ENCODE measurements at places on chromosomes 11 and 22.

- DNase-seq = no peak
These were observed 10.2 kb upstream of the P4HA3 start for GRCh38 chr11:74321487-74322188.

- DNase-seq = no peak
These were observed 565.4 kb downstream of the ETS1 start for GRCh38 chr11:128022007-128022368.

DNA sequence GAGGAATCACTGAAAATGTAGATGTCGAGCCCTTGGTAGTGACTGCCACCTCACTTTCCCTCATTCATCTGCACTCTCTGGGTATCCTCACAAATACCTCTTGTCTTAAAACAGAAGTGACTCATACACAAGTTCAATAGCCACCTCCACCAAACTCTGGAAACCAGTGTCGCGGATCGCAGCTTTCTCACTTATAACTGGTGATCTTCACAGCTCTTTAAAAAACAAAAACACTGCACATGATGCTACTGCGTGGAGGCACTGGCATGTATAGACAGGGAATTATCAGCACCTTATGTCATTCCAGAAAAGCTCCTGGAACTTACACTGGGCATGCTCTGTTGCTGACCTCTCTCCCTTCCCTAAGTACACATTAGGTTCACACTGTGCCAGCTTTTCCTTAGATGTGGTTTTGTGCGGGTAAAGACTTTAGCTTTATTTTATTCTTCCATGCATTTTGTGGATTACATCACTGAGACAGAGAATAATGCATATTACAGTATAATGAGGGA is 425.5 kb upstream of the CADM1 start:
- DNase-seq = no peak

DNA sequence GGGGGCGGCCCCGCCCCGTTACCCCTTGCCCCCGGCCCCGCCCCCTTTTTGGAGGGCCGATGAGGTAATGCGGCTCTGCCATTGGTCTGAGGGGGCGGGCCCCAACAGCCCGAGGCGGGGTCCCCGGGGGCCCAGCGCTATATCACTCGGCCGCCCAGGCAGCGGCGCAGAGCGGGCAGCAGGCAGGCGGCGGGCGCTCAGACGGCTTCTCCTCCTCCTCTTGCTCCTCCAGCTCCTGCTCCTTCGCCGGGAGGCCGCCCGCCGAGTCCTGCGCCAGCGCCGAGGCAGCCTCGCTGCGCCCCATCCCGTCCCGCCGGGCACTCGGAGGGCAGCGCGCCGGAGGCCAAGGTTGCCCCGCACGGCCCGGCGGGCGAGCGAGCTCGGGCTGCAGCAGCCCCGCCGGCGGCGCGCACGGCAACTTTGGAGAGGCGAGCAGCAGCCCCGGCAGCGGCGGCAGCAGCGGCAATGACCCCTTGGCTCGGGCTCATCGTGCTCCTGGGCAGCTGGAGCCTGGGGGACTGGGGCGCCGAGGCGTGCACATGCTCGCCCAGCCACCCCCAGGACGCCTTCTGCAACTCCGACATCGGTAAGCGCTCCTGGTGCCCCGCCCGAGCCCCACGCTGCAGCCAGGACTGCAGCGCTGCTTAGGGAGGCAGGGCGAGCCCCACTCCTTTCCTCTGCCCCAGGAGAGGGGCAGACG is at the start of gene TIMP3:
TSS of gene TIMP3 (plus strand) at position 169 of the 700 bp plus-strand sequence. CDS start at position 466, 297 bp downstream.
- peak; percentile 12 for DNase-seq

DNA sequence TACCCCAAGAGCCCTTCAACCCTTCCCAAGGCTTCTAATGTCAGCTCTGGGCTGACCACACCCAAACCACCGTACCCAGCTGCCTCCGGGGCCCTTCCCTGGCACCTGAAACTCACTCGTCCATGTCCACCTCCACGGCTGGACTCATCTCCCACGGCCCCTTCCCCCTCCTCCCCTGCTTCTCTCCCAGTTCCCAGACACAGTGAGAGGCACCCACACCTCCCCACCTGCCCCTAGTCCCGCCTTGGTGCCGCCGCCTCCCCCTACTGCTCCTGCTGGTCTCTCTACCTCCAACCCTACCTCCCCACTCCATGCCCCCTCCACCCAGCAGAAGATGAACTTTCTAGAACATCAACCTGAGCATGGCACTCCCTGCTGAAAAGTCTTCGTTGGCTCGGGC is 39.5 kb downstream of the ELFN2 start:
- no peak for DNase-seq

GRCh38 chr11:95898782-95899181 is 25.1 kb downstream of the MTMR2 start:
- DNase-seq = no peak

- DNase-seq = no peak
These were observed 1.4 kb downstream of the CTTN start for GRCh38 chr11:70399681-70400112.

DNA sequence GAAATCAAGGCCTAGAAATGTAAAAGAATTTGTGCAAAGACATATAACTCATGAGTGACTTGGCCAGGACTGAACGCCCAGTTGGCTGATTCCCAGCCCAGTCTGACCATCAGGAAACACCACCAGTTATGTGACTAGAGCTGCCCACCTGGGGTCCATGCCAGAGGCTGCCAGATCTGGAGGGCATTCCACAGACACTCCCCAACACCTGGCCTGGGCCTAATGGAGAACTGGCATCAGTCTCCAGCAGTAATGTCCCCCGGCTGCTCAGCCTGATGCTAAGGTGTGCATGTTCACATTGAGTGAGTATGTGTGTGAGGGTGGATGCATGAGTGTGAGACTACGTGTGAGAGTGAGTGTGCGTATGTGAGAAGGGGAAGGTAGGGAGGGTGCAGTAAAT is 15.7 kb downstream of the PLAAT3 start:
- DNase-seq = no peak

GRCh38 chr22:27877501-27877900 is 41.6 kb downstream of the PITPNB start:
- DNase-seq = no peak

DNA sequence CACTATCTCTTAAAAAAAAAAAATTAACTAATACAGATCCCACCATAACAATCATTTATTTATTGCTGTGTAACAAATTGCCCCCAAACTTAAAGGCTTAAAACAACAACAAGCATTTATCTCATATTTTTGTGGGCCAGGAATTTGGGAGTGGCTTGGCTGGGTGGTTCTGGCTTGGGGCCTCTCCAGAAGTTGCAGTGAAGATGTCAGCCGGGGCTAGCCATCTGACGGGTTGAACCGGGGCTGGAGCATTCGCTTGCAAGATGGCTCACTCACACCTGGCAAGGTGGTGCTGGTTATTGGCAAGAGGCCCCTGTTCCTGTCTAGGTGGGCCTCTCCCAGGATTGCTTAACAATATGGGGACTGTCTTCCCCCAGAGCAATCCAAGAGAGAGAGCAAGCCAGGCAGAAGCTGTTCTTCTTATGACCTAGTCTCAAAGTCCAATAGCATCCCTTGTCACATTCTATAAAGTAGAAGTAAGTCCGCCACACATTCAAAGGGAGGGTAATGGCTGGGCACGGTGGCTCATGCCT is 29.5 kb downstream of the ACO2 start:
- no peak for DNase-seq

- no peak for DNase-seq
These were observed at the start of gene OR2AT4 for GRCh38 chr11:75096456-75097172. TSS of gene OR2AT4 (minus strand) at chr11:75096876.

DNA sequence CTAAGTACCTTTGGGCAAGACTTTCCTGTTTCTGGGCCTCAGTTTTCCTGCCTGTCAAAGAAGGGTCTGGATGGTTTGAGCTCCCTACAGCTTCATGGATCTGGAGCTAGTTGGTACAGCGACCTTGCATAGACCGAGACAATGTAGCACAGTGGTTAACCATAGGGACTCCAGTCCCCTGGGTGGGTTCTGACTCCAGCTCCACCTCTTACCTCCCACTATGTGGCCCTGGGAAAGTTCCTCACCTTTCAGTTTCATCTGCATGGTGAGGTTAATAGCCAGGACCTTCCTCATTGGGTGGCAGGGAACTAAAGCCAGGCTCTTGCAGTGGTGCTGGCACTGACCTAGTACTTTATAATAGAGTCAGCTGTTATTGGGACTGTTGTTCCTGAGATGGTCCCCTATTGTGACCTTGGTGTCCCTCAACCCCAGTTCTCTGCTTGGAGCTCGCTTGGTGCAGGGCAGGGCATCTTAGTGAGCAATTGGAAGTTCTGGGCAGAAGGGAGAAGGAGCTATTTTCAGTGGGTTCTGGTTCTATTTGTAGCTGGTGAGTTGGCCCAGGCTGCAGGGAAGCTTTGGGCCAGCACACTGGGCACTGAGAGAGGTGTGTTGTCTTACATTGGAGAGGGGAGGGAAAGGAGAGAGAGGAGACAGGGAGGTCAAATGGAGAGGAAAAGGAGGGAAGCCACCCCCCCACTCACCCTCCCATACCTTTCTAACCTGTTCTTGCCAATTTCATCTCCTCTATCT is 10.7 kb upstream of the MTMR3 start:
- no peak for DNase-seq

DNA sequence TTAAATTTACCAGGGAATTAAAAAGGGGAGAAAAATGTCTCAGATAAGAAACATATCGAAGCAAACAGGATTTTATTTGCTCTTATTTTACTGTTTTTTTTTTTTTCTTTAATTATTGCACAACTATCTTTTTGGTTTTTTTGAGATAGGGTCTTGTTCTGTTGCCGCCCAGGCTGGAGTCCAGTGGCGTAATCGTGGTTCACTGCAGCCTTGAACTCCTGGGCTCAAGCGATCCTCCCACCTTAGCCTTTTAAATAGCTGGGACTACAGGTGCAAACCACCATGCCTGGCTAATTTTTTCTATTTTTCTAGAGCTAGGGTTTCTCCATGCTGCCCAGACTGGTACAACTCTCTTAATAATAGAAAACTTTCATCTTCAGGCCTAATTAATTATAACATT is 32.5 kb downstream of the DRG1 start:
- DNase-seq = no peak

Data from stimulated activated CD4-positive, alpha-beta T cell treated with anti-CD3 and anti-CD28 coated beads, Interleukin-1b, Interleukin-23, amount 100 ng/mL, for 1 hour (primary cell).